ENCODE measurements at places on chromosomes 1 and 21. TPM values are rescaled to one million over a fixed set of nuclear protein-coding genes. Genes with fewer than 3 reads are reported as not detected.

The PLPPR5 gene
- polyA plus RNA-seq: not detected

The POMGNT1 gene
- polyA plus RNA-seq: 33.2 TPM

The ACTA1 gene
- not detected for polyA plus RNA-seq

The S100A1 gene
- not detected for polyA plus RNA-seq

The PPP1R8 gene
- 10.2 TPM for polyA plus RNA-seq

The ERICH3 gene
- not detected for polyA plus RNA-seq

The STUM gene
- not detected for polyA plus RNA-seq

The KRTAP7-1 gene
- polyA plus RNA-seq: not detected

The VWA5B1 gene
- polyA plus RNA-seq: not detected

The AIRE gene
- not detected for polyA plus RNA-seq

The CLCA2 gene
- 0.37 TPM for polyA plus RNA-seq

The CDCA8 gene
- polyA plus RNA-seq: 97.8 TPM

The GNG4 gene
- polyA plus RNA-seq: 0.07 TPM

- no peak for DNase-seq
- H3K27me3 ChIP-seq: no peaks in the 10 kb centered on the region
- peaks cover 7% of the 10 kb centered on the region for H3K36me3 ChIP-seq
- no peak overlapping the region for H3K4me3 ChIP-seq
Measured at GRCh38 chr1:85683292-85684025, 24.8 kb downstream of the ZNHIT6 start.

DNA sequence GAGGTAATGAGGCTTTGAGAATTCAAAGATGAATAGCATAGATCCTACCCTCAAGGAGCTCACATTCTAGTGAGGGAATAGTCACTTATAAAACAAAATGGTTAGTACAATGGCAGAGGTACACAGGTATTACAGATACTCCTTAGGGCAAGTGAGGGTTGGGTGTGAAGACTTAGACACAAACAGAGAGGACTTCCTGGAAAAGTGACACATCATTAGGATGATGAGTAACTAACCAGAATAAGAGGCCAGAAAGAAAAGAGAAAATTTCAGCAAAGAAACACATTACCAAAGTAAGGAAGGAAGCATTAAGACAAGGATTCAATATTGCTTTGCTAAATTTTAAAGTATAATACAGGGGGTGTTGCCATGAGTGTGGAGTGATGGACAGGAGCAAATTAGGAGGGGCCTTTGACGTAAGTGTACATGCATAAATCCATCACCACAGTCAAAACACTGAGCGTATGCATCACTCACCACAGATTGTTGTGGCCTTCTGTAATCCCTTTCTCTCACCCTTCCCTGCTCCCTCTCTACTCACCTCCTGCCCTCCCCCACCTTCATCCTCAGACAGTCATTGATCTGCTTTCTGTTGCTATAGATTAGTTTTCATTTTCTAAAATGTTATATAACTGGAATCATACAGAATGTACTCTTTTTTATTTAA is 7.9 kb downstream of the CD53 start:
- no peaks in the 10 kb centered on the region for H3K27me3 ChIP-seq
- peaks cover 22% of the 10 kb centered on the region for H3K4me1 ChIP-seq
- peak overlapping the region; percentile 62 for H3K4me3 ChIP-seq

DNA sequence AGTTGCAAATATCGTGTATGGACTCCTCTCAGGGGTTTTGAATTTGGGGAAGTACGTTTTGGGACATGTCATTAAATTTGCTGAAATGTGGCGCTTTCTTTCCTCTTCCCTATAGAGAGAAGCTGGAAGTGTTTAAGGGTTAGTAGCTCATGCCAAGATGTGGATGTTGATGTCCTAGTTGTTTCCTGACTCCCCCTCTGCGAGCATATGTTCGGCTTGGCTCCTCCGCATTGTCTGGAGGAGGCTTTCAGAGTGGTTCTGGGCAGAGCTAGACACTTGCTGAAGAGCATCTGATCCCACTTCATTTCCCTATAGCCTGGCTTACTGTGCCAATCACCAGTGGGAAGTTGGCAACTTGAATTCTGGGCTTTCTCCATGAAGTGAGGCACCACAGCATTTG is 347.4 kb upstream of the B3GALT2 start:
- no peaks in the 10 kb centered on the region for H3K27me3 ChIP-seq
- no peaks in the 10 kb centered on the region for H3K36me3 ChIP-seq
- H3K4me3 ChIP-seq: no peak overlapping the region
- H3K27ac ChIP-seq: no peak overlapping the region
- DNase-seq: no peak
- H3K4me1 ChIP-seq: peaks cover 13% of the 10 kb centered on the region

- no peak for DNase-seq
- H3K27ac ChIP-seq: peak overlapping the region; percentile 97
- peak overlapping the region; percentile 95 for H3K4me3 ChIP-seq
Measured at GRCh38 chr1:26542771-26543451, 13.3 kb downstream of the RPS6KA1 start.

DNA sequence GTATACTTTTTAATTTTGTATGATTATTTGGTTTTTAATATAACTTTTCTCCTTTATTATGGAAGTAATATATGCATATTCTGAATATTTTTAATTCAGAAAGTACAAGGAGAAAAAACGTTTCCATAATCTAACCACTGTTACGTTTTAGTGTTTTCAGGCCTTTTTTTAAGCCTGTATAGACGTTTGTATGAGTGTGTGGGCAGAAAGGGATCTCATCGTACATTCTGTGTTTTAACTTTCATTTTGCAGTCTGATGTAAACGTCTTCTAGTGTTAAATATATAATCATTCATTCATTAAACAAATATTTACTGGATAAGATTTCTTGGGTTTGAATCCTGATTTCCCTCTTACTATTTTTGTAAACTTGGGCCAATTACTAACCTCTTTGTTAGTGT is 38.0 kb upstream of the PLEKHO1 start:
- peaks cover 3% of the 10 kb centered on the region for H3K4me1 ChIP-seq
- H3K4me3 ChIP-seq: no peak overlapping the region
- no peak overlapping the region for H3K27ac ChIP-seq
- no peak for DNase-seq
- H3K36me3 ChIP-seq: no peaks in the 10 kb centered on the region

GRCh38 chr1:7555391-7556185 is 215.5 kb upstream of the VAMP3 start:
- no peaks in the 10 kb centered on the region for H3K4me1 ChIP-seq
- no peaks in the 10 kb centered on the region for H3K27me3 ChIP-seq
- no peak for DNase-seq
- H3K36me3 ChIP-seq: no peaks in the 10 kb centered on the region
- H3K27ac ChIP-seq: no peak overlapping the region

DNA sequence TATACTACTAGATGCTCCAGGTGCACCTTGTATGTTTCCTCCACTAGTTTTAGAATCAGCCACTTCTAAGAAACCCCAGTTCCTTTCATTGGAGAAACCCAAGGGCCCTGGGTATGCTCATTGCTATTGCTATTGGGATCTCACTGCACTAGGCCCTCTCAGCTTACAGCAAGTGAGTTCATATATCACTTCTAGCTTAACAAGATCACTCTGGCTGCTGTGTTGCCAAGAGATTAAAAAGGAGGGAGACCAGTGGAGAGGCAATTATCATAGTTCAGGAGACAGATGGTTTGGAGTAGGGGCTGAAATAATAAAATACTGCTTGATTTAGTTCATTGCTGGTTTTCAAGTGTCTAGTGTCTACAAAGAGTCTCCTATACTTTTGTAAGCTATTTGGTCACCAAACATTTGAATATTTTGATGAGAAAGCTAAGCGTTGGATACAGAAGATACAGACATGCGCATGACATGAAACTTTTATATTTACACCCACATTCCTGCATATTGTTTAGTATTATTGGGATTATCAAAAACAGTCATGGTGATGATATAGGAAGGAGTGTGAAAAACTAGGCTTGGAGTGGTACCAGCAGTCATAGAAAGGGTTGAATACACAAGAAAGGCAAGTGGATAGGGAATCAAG is 671.9 kb downstream of the ADGRL2 start:
- H3K27ac ChIP-seq: no peak overlapping the region
- H3K4me3 ChIP-seq: no peak overlapping the region
- no peaks in the 10 kb centered on the region for H3K4me1 ChIP-seq

DNA sequence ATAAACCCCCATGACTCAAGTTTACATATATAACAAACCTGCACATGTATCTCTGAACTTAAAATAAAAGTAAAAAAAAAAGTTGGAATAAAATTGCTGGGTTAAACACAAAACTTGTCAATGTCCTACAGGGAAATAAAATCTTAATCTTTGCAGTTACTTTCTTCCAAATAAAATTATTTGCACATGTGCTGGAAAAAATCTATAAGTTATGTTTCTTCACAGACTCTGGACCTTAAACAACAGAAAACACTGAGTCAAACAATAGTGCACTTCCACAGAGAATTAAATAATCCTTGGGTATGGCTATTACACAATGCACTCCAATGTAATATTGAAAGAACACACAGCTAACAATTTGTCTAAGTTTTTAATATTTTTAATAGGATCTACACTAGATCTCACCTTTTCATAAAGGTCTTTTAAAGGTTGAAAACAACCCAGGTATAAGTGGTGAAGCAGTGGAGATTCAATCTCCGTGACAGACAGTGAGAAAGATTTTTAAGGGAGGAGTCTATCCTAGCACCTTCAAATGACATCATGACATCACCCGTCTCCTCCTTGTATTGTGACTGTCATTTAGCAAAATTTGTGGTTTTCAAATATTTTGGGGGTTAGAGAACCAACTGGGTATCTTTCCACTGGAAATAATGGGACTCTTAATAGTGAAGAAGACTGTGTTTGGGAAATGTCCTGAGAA is 25.2 kb upstream of the FGGY start:
- H3K27ac ChIP-seq: peak overlapping the region; percentile 22
- no peak overlapping the region for H3K4me3 ChIP-seq
- no peak for DNase-seq
- no peaks in the 10 kb centered on the region for H3K36me3 ChIP-seq
- no peaks in the 10 kb centered on the region for H3K27me3 ChIP-seq

- H3K27ac ChIP-seq: no peak overlapping the region
- no peaks in the 10 kb centered on the region for H3K4me1 ChIP-seq
- no peak overlapping the region for H3K4me3 ChIP-seq
Measured at GRCh38 chr1:191065771-191066170, 588.1 kb upstream of the BRINP3 start.

- H3K36me3 ChIP-seq: no peaks in the 10 kb centered on the region
- peak; percentile 19 for DNase-seq
- no peaks in the 10 kb centered on the region for H3K27me3 ChIP-seq
- H3K4me1 ChIP-seq: peaks cover 4% of the 10 kb centered on the region
Measured at GRCh38 chr1:33180226-33180910, 1.5 kb downstream of the TRIM62 start.

- H3K4me1 ChIP-seq: no peaks in the 10 kb centered on the region
- no peak overlapping the region for H3K4me3 ChIP-seq
- H3K27me3 ChIP-seq: no peaks in the 10 kb centered on the region
- no peaks in the 10 kb centered on the region for H3K36me3 ChIP-seq
- no peak overlapping the region for H3K27ac ChIP-seq
- DNase-seq: no peak
Measured at GRCh38 chr1:94974241-94974640, 47.3 kb upstream of the CNN3 start.

GRCh38 chr1:194548071-194548470 is 1361.7 kb upstream of the B3GALT2 start:
- H3K27ac ChIP-seq: no peak overlapping the region
- DNase-seq: no peak
- H3K27me3 ChIP-seq: no peaks in the 10 kb centered on the region

DNA sequence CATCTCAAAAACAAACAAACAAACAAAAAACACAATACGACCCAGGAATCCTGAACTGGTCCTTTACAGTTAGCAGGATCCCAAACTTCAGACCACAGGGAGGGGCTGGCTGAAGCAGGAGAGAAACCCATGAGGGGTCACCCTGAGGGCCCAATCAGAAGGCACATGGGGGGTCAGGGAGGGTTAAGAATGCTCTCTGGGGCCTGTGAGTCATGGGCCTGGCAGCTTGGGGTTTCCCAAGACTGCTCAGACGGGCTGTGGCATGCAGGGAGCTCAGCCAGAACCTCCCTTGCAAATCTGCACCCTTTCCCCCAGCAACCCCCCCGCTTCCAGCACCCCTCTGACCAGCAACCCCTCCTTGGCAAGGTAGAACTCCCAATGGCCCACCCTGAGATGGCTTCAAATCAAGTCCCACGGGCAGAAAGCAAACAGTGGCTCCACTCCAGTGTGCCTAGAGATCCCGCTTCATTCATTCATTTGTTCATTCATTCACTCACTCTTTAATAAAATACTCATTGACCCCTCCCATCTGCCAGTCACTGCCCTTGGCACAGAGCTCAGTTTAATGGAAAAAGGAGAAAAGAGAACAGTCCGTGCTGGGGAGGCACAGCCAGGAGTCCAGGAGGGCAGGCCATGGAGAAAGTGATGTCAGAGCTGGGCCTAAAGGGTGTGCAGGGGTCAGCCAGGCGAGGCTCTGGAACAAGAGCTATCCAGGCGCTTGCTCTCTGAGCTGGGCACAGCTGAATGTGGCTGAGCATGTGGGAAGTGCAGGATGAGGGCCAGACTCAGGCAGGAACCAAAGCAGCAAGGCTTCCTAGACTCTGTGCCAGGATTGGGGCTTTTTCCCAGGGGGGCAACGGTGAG is 8.2 kb downstream of the UQCRHL start:
- no peak for DNase-seq
- H3K36me3 ChIP-seq: no peaks in the 10 kb centered on the region
- H3K27ac ChIP-seq: no peak overlapping the region
- H3K4me1 ChIP-seq: no peaks in the 10 kb centered on the region
- H3K27me3 ChIP-seq: no peaks in the 10 kb centered on the region

GRCh38 chr1:8344893-8345507 is 27.1 kb downstream of the SLC45A1 start:
- H3K4me3 ChIP-seq: no peak overlapping the region
- H3K36me3 ChIP-seq: no peaks in the 10 kb centered on the region
- no peak for DNase-seq

- H3K27ac ChIP-seq: no peak overlapping the region
- peaks cover 3% of the 10 kb centered on the region for H3K36me3 ChIP-seq
- DNase-seq: no peak
- H3K4me3 ChIP-seq: no peak overlapping the region
Measured at GRCh38 chr1:236253119-236253518, 28.6 kb downstream of the ERO1B start.

- no peaks in the 10 kb centered on the region for H3K27me3 ChIP-seq
- no peak for DNase-seq
- no peak overlapping the region for H3K27ac ChIP-seq
- H3K4me1 ChIP-seq: no peaks in the 10 kb centered on the region
- no peak overlapping the region for H3K4me3 ChIP-seq
Measured at GRCh38 chr1:97143236-97143882, 421.8 kb downstream of the PTBP2 start.

GRCh38 chr1:209382231-209383100 is 201.0 kb upstream of the CAMK1G start:
- no peaks in the 10 kb centered on the region for H3K36me3 ChIP-seq
- H3K4me1 ChIP-seq: no peaks in the 10 kb centered on the region
- no peak for DNase-seq
- H3K4me3 ChIP-seq: no peak overlapping the region

GRCh38 chr1:178037510-178038253 is 56.2 kb upstream of the RASAL2 start:
- H3K4me3 ChIP-seq: no peak overlapping the region
- H3K27ac ChIP-seq: no peak overlapping the region
- DNase-seq: no peak

GRCh38 chr21:43940329-43941050 is 71.6 kb upstream of the TRAPPC10 start:
- no peak overlapping the region for H3K27ac ChIP-seq
- DNase-seq: no peak
- peaks cover 26% of the 10 kb centered on the region for H3K4me1 ChIP-seq
- no peak overlapping the region for H3K4me3 ChIP-seq
- H3K36me3 ChIP-seq: peaks cover 2% of the 10 kb centered on the region

- no peak overlapping the region for H3K27ac ChIP-seq
- DNase-seq: no peak
- no peaks in the 10 kb centered on the region for H3K4me1 ChIP-seq
- H3K27me3 ChIP-seq: peaks cover 2% of the 10 kb centered on the region
- no peak overlapping the region for H3K4me3 ChIP-seq
Measured at GRCh38 chr1:32901823-32902534, 790 bp upstream of the TMEM54 start.
